ENCODE measurements at places on chromosomes 13 and 19.

GRCh38 chr13:94053986-94054593 is 425.4 kb downstream of the DCT start:
- DNase-seq: no peak

- DNase-seq: no peak
Observed at GRCh38 chr13:25116044-25116443, 20.1 kb downstream of the PABPC3 start.

DNA sequence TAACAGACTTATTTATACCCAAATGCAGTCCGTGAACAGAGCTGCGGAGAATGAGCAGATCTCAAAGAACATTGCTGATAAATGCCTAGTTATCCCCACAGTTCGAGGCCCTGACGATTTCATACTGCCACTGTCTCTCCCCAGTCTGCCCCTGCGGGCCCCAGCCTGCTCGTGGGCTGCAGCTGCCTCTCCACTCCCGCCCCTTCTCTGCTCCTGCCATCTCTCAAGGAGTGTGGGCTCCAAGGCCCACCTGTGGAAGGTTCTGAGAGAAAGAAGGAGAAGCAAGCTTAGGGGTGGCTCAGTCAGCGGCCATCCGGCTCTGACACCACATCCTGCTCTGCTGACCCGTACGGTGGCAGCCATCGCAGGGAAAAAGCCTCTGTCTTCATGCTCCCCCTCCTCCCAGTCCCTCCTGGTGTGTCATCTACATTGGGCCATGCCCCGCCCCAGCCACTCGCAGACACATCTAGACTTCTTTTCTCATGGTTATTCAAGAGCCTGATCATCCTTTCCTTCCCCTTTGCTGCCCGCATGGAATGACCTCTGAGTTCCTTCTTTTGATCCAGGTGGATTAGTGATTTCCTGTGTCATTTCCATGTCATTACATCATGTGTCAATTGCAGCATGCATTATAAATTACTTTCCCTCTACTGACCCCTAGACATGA is 52.0 kb downstream of the EPS15L1 start:
- DNase-seq: no peak

GRCh38 chr13:73025217-73026012 is 33.4 kb upstream of the KLF5 start:
- DNase-seq: no peak

DNA sequence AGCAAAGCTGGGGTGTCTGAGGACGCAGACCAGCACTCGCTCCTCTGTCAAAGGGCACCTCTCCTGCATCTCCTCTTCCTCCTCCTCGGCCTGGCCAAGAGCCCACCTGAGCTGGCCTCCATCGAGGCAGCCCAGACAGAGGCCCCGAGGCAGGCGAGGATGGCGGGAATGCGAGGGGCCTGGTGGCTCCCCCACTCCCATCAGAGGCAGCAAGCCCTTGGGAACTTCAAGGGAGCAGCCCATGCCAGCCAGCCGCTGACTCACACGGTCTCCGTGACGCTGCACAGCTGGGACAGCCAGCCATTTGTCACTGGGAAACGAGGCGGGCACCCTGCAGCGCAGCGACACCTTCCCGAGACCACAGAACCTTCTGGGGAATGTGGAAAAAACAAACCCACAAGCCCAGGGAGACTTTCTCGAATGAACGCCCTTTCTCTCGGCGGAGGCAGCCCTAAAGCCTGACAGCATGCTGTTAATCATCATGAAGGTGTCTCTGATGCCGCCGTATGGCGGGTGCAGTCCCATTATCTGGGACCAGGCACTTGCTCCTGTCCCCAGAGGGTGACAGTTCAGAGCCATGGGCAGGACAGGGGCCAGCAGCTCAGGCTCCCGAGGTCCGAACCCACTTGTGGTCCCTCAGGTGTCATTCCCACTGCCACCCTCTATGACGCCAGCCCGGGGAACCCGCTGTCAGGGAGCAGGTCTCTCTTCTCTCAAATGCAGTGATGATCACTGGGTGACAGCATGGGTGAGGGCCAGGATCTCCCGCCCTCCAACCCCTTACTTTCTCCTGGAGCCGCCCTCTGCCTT is 53.0 kb downstream of the PEPD start:
- no peak for DNase-seq

DNA sequence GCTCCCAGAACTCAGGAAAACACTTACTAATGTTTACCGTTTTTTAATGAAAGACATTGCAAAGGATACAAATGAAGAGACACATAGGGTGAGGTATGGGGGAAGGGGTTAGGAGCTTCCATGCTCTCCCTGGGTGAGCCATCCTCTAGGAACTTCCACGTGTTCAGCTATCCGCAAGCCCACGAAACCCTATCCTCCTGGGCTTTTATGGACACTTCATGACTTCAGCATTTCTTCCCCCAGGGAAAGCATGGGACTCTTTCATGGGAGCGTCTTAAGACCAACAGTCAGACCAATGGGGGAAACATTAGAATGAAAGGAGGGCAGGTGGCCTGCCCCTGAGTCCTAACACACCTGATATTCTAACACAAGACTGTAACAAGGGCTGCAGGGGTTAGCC is 6.6 kb upstream of the ESD start:
- no peak for DNase-seq

DNA sequence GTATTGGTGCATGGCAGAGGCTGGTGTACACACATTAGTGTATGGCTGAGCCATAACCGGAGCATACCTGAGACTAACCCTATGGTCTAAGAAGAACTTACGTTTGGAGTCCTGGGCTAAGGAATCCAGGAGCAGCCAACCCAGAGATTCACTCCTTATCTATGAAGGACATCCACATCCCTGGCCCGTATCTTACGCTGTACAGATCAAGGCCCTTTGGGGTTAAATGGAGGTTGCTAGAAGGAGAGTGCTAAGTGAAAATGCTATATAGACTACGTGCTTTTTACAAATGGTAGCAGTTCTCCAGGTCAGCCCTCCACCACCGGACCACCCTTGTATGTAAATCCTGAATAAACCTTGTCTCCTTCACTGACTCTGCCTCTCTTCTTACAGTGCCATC is 1.9 kb upstream of the SUGT1 start:
- no peak for DNase-seq

- DNase-seq: no peak
Observed at GRCh38 chr13:47665043-47665442, 336.0 kb downstream of the SUCLA2 start.

GRCh38 chr19:19426799-19427198 is 21.3 kb downstream of the GATAD2A start:
- DNase-seq: no peak

DNA sequence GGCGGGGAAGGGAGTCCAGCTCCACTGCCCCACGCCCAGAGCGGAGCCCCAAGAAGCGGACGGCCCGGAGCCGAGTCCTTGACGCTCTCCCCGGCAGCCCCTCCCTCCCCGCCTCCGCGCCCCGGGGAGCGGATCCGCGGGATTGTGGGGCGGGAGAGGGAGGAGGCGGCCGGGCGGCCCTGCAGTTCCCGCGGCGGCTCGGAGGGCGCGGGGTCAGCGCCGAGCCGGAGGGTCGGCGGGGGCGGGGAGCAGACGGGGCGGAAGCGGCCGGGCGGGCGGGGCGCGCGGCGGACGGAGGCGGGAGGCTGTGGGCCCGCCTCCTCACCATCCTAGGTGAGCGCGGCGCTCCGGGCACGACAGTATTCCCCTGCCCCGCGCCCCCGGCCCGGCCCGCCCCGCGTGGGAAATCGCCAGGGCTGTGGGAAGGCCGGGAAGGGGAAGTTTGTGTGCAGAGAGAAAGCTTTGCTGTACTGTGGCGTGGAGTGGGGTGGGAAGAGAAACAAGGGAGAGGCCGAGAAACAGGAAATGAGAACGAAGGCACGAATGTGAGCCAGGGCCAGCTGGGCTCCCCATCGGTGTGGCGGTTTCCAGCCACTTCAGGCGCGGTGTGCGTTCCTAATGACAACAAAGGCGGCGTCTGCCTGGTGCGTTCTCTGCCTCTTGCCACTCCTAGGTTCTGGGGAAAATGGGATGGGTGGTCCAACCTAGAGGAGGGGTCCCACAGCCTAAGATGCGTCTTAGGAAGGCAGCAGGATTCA is 1.3 kb upstream of the KLF12 start:
- DNase-seq: peak; percentile 33

- no peak for DNase-seq
Observed at GRCh38 chr19:4844348-4845179, 13.1 kb upstream of the TICAM1 start.

DNA sequence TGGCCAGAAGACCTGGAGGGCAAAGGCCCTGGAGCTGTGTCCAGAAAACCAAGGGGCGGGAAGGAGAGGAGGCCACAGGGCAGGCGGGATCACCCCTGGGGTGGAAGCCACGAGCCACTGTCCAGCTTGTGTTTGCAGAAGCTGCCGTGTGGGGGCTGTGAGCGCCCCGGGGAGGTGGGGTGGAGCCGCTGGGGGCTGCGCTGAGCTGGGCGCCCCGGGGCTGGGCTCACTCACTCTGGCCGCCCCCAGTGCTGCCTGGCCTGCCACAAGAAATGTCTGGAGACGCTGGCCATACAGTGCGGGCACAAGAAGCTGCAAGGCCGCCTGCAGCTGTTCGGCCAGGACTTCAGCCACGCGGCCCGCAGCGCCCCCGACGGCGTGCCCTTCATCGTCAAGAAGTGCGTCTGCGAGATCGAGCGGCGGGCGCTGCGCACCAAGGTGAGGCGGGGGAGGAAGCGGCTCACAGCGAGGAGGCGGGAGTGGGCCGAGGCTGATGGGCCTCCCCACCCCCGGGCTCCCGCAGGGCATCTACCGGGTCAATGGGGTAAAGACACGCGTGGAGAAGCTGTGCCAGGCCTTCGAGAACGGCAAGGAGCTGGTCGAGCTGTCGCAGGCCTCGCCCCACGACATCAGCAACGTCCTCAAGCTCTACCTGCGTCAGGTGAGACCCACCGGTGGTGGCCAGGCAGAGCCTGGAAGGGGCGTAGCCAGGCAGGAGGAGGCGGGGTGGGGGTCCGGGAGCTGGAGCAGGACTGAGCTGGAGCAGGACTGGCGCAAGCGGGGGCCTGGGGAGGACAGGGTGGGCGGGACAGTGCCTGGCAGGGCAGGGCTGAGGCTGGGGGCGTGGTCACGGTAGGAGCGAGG is 13.6 kb downstream of the POLR2E start:
- DNase-seq: no peak

DNA sequence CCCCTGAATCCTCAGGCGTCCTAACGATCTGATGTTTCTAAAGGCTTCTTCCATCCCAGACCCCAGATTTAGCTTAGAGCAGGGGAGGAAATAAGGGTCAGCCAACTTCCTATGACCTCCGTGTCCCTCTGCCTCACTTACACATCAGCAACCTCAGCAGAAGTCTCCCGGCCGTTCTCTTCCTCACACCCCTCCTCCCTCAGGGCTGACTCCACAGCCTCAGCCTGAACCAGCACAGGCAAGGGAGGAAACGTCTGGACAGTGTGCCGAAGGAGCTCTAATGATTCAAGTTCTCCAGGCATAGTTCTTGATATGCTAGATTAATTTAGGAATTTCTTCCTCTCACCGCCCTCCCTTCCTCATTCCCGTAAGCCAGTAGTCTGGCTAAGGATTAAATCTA is 121.4 kb downstream of the NUFIP1 start:
- no peak for DNase-seq

- DNase-seq: no peak
Observed at GRCh38 chr19:42250666-42251531, 4.0 kb downstream of the ERF start.

DNA sequence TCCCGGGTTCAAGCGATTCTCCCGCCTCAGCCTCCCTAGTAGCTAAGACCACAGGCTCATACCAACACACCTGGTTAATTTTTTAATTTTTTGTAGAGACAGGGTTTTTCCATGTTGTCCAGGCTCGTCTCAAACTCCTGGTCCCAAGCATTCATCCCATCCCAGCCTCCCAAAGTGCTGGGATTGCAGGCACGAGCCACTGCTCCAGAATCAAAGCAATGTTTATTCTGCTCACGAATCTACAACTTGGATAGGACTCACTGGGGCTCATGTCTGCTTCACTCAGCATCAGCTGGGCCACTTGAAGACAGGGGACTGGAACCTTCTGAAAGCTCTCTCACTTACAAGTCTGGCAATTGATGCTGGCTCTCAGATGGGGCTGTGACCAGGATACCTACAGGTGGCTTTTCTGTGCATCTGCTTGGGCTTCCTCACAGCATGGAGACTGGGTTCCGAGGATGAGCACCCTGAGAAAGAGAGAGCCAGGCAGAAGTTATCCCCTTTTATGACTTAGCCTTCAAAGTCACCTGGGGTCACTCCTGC is 8.2 kb upstream of the ZNF792 start:
- DNase-seq: no peak

DNA sequence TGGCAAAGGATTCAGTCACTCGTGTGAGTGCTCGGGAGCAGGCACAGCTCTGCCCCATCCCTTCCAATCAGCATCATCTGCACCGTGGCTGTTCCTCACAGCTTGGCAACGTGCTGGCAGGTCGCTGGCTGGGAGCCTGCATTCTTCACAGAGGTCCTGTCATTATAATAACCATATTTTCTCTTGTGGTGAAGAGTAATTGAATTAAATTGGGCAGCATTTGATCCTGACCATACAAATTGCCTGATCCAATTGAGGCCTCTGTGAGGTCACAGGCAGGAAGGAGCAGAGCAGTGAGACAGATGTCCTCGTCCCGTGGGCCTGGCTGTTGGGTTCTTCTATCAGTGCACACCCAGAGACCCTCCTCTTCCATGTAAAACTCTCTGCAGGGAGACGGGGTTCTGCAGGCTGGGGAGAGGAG is 407.8 kb downstream of the COG6 start:
- no peak for DNase-seq

- DNase-seq: no peak
Observed at GRCh38 chr19:835210-835810, 5.5 kb upstream of the PRTN3 start.
